Left renal cortex interstitium (tissue), 4 donors: ENCODE measurements at places on chromosomes 1 and 21. TPM values are rescaled to one million over a fixed set of nuclear protein-coding genes. Genes with fewer than 3 reads are reported as not detected.

DNA sequence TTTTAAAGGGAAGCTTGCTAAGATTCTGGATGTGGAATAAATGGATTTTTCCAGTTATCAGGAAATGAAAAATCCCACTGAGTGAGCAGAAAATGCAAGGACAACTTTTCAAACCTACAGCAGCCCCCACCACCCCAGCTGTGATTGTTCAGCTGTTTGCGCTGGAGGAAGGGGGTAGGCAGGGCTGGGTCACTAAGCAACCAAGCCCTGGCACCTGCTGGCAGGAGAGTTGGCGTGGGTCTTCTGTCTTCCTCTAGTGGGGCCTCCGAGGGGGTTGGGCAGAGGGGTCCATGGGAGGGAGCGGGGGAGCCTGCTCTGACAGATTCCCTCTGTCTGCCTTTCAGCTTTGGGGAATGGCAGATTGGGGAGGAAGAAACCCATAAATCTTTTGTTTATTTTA is 45.3 kb downstream of the EIF2D start:
- no peak for DNase-seq

DNA sequence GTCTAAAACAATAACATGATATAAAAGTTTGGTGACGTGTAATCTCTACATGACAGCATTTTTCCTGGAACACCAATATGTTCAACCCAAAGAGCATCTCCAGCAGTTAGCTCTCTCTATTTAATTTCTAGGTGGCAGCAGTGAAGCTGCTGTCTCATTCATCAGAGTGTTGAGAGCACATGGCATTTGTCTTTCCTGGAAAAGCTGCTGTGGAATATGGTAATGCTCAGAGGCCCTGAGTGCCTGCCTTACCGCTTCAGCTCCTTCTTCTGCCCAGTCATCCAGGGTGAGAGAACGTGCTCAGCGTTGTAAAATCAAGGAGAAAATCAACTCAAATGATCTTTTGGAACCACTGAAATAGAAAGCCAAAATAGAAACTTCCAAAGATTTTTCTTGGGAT is 640.7 kb downstream of the ADGRL2 start:
- DNase-seq: no peak

DNA sequence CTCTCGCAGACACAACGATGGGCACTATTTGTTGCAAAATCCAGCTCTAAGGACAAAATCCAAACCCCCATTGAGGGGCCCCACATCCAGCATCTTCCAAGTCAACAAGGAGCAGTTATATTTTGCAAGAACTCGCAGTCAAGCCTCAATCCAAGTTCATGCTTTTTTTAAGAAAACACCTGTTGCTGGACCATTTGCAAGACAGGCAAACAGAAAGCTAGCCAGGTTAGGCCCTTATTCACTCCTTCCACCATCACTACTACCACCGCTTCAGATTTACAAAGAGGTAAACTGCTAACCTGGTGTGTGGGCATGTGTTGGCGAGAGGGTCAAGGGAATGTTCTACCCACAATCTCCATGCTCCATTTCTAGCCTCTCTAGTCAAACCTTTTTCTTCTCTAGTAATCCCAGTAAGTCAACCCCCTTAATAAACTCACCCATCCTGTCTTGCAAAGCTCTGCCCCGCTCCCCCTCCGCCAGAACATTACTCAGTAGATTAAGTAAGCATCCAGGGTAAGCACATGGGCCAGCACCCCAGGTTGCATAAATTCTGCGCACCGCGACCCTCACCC is 703 bp downstream of the ERI3 start:
- no peak for DNase-seq

DNA sequence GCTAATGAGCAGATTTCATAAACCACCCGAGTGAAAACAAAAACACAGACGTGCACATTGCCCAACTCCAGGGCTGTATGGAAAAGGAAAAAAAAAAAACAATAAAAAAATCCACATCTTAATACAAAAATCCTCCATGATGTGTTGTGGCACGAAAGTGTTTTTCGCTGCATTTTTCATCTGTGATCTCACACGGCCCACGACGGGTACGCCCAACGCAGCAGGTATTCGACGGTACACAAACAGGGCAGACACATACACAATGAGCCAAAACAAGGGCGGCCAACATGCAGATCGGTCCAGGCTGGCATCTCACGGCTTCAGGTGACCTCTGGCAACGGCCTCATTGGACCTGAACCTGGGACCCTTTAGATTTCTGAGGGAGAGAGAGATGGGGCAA is 31.1 kb downstream of the CASZ1 start:
- no peak for DNase-seq

GRCh38 chr1:244239261-244239770 is 188.2 kb downstream of the ZBTB18 start:
- no peak for DNase-seq

GRCh38 chr1:93992190-93992589 is 83.0 kb upstream of the GCLM start:
- no peak for DNase-seq

DNA sequence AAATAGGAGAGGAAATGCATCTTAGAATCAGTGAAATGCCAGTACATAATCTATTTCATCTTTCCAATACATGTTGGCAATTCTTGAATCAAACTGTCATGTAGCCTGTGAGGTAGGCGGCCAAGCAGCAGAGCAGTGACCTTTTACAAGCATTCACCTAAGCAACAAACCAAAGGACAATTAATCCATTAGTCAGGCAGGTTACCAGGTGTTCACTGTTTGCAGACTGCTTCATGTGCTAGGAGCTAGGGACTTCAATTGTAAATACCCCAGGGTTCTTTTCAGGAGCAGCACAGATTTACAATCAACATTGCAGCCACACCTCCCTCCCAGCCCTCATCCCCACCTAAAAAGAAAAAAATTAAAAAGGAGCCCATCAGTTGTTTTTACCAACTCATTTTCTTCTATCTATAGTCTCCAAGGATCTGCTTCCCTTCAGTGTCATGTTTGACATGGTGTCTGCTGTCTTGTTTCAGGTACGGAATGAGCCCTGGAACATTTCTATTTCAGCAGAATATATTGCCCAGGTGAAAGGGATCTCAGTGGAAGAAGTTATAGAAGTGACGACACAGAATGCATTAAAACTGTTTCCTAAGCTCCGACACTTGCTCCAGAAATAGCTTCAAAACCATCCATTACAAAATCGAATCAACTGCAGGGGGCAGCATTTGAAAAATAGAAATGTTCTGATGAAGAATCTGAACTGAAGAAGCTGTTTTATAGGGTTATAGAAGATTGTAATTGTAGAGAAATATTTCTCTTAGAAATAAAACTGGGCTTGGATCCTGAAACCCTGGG is 23.0 kb downstream of the TATDN3 start:
- DNase-seq: no peak

DNA sequence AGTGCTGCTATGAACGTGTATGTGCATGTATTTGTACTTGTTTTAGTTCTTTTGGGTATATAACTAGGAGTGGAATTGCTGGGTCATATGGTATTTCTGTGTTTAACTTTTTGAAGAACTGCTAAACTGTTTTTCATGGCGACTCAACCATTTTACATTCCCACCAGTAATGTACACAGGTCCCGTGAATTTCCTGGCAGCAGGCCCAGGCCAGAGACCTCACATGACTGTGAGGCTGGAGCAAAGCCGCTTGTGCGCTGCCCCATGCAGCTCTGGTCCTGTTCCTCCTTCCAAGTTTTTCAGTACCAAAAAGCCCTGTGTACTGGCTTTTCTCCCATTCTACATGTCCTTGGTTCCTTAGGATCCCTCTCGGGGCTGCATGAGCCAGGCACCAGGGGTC is 29.6 kb downstream of the ACOT11 start:
- no peak for DNase-seq

GRCh38 chr21:42760951-42761751 is 107.7 kb downstream of the PDE9A start:
- DNase-seq: no peak

DNA sequence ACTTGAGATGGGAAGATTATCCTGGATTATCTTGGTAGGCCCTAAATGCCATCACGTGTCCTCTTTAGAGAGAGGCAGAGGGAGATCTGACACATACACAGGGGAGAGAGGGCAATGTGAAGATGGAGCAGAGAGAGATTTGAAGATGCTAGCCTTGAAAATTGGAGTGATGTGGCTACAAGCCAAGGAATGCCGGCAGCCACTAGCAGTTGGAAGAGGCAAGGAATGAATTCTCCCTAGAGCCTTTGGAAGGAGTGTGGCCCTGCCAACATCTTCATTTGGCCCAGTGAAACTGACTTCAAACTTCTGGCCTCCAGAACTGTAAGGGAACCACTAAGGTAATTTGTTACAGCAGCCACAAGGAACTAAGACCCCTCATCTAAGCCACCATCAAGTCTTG is 8.9 kb upstream of the CAMTA1 start:
- no peak for DNase-seq

- DNase-seq: no peak
Measured at GRCh38 chr1:157181258-157181657, 43.1 kb upstream of the ETV3 start.

GRCh38 chr1:159025043-159025442 is 15.3 kb downstream of the IFI16 start:
- DNase-seq: no peak

GRCh38 chr1:12039164-12039525 is 19.8 kb downstream of the MIIP start:
- no peak for DNase-seq

Gene C1QA
- 20.9 TPM for polyA plus RNA-seq

Gene CFHR1
- 0.37 TPM for polyA plus RNA-seq

Gene NMNAT2
- 4.2 TPM for polyA plus RNA-seq

Gene TBX19
- 4.0 TPM for polyA plus RNA-seq

Gene AGMAT
- 33.5 TPM for polyA plus RNA-seq

Gene PTAFR
- polyA plus RNA-seq: 2.9 TPM
